GM23248 (cell line): ENCODE measurements at places on chromosomes 5 and 9. TPM values are rescaled to one million over a fixed set of nuclear protein-coding genes. Genes with fewer than 3 reads are reported as not detected.
A peak's percentile ranks its signal among the peaks of the same experiment; 100 is the strongest.

The FOXI1 gene
- not detected in 2 replicates for total RNA-seq

The SLC4A9 gene
- not detected in 2 replicates for total RNA-seq

DNA sequence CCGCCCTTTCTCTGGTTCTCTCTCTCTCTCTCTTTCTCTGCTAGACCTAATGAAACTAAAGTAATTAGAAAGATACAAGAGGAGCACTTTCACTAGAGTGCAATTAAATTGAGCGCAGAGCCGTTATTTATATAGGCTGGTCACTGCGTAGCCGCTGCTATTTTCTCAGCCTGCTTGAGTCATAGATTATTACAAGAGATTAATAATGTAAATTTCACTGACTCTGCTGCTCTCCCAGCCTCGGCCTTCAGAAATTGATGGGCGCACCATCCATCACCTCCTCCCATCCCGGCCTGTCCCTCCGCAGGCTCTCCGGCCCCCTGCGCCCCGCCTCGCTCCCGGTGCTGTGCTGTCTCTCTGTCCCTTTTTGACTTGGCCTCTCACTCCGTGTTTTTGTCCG lies 268.0 kb upstream of the MVB12B start:
- no peaks in the 10 kb centered on the region for H3K4me1 ChIP-seq
- no peaks in the 10 kb centered on the region for H3K36me3 ChIP-seq
- H3K27me3 ChIP-seq, result peaks cover 31% of the 10 kb centered on the region

DNA sequence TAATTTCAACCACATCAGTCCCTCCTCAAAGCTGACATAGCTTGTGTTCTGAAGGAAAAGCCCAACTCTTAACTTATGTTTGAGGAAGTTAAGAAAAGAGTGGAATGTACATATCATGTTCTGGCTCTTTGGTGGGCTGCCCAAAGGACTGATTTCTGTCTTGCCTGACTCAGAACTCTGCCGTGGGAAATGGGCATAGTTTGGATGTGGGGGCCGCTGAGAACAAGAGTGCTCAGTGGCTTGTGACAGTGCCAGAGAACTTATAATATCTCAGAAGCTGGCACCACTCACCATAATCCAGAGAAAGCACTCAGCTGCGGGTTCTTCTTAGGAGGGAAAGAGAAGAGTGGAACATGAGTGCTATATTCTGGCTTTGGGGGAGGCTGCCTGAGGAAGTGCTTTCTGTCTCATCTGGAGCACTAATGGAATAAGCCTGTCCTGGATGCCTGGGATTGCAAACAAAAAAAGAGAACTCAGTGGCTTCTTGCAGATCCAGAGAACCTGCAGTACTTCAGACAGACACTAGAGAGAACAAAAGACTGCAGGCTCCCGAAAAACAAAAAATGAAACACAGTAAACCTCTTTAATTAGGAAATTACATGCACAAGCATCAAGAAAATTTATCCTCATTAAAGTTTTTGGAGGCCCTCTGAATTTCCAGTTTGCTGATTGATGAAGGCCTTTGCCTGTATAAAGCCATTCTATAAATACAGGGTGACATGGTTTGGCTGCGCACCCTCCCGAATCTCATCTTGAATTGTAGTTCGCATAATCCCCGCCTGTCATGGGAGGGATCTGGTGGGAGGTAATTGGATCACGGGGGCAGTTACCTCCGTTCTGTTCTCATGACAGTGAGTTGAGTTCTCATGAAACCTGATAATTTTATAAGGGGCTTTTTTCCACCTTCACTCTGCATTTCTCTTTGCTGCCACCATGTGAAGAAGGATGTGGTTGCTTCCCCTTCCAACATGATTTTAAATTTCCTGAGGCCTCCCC lies 207.0 kb downstream of the DMAC1 start:
- no peak overlapping the region for H3K4me3 ChIP-seq
- no peaks in the 10 kb centered on the region for H3K27me3 ChIP-seq
- DNase-seq, result no peak
- no peaks in the 10 kb centered on the region for H3K36me3 ChIP-seq
- no peak overlapping the region for H3K27ac ChIP-seq

DNA sequence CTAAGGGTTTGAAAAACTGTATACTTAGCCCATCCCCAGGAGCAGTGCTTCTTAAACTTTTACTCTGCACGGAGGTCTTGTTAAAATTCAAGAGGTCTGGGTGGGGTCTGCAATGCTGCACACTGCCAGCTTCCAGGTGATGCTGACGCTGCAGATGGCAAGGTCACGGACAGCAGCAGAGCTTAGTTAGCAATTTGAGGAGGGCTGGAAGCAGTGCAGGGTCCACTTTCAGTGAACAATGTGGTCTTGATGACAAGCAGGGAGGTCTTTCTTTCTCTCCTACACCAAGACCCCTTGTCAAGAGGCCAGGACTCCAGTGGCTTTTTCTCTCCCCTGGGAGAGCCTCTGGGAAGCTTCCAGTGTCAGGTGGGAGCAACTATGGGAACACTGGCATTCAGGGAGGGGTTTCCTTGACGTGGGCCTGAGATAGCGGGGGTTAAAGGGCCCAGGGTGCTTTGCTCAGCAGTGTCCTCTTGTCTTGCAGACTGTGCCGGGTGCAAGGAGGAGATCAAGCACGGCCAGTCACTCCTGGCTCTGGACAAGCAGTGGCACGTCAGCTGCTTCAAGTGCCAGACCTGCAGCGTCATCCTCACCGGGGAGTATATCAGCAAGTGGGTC lies 65.0 kb upstream of the AFAP1L1 start:
- DNase-seq, result no peak
- H3K27me3 ChIP-seq, result no peaks in the 10 kb centered on the region
- peaks cover 46% of the 10 kb centered on the region for H3K4me1 ChIP-seq
- peaks cover 10% of the 10 kb centered on the region; the same call in 1 of the 2 replicates for H3K36me3 ChIP-seq

- no peak overlapping the region for H3K4me3 ChIP-seq
- no peaks in the 10 kb centered on the region for H3K4me1 ChIP-seq
- no peak overlapping the region for H3K27ac ChIP-seq
- no peak for DNase-seq
These were observed 137.4 kb downstream of the FBXL7 start for GRCh38 chr5:15637345-15637744.

GRCh38 chr9:135130207-135130976 lies 42.9 kb downstream of the OLFM1 start:
- peaks cover 8% of the 10 kb centered on the region for H3K27me3 ChIP-seq
- H3K36me3 ChIP-seq, result no peaks in the 10 kb centered on the region
- DNase-seq, result peak; percentile 5
- no peak overlapping the region for H3K27ac ChIP-seq

The ABO gene
- total RNA-seq, result not detected in 2 replicates

The SPATA31C1 gene
- total RNA-seq, result not detected in 2 replicates

- H3K27ac ChIP-seq, result no peak overlapping the region
- no peaks in the 10 kb centered on the region for H3K36me3 ChIP-seq
- no peak overlapping the region for H3K4me3 ChIP-seq
- H3K27me3 ChIP-seq, result no peaks in the 10 kb centered on the region
- no peaks in the 10 kb centered on the region for H3K4me1 ChIP-seq
These were observed 131.0 kb upstream of the CCNG1 start for GRCh38 chr5:163306421-163306820.
